Renal cortex interstitium (tissue), 15 donors: ENCODE measurements at places on chromosomes 1 and 21. TPM values are rescaled to one million over a fixed set of nuclear protein-coding genes. Genes with fewer than 3 reads are reported as not detected.

GRCh38 chr1:99347041-99347684 is 82.9 kb downstream of the PLPPR4 start:
- DNase-seq, result no peak

DNA sequence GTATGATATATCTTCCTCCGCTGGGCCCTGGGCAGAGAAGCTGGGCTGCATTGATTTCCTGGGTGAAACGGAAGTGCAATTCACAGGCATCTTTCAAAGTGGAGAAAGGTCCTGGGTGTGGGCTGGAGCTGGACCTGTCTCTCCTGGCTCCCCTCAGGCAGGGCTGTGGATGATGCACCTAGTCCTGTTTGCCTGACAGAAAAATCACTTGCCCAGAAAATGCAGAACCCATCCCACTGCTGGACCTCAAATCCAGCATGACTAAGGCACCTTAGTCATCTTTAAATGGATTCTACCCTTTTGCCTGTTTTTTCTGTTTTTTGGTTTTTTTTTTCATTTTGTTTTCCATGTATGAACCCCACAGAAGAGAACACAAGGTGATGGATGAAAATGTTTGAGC is 49.7 kb downstream of the MYSM1 start:
- DNase-seq, result no peak

DNA sequence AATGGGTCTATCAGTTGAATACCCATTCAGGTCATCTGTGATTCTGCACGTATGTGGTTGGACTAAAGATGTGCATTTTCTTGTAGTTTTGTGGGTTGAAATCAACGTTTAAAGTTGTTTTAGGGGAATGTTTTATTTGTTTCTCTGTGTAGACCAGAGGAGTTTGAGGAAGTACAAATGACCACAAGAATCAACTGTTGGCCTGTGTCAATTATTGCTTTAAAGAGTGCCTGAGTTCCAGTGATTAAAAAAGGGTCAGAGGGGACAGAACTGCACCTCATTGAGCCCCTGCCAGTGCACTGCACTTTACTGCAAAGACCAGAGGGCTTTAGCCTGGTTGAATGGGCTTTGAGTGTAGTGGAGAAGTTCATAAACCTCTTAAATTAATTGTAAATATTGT is 190.3 kb downstream of the VPS13D start:
- DNase-seq, result no peak

DNA sequence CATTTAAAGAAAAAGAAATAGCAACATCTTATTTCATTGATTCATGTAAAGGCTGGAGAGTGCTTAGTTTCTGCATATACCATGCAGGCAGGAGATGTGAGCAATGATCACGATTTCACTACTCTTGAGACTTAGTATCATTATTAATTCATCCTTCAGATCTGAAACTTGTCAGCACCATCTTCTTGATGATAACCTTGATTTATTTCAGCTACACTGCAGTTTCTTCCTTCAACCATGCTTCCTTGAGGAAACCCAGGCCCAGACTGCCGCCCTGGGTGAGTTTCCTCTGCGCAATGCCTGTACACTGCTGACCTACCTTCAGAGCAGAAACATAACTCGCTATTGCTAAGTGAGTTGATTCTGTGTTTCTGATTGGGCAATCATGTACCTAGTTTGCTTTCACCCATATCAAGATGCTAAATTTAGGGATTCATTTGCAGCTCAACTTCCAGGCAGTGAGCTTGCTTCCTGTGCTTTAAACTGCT is 13.5 kb upstream of the BCL10 start:
- no peak for DNase-seq

The CFHR2 gene
- polyA plus RNA-seq, result not detected
